Aorta (tissue), 5 donors: ENCODE measurements at places on chromosomes 11 and 22. TPM values are rescaled to one million over a fixed set of nuclear protein-coding genes. Genes with fewer than 3 reads are reported as not detected.
A peak's percentile ranks its signal among the peaks of the same experiment; 100 is the strongest.

Gene DRD4
- total RNA-seq = 1.3 TPM

Gene ABCG4
- total RNA-seq = 0.45 TPM

Gene SPTBN2
- total RNA-seq = 1.7 TPM

Gene SMDT1
- 62.9 TPM for total RNA-seq

Gene PRG3
- not detected for total RNA-seq

Gene DCDC1
- 0.51 TPM for total RNA-seq

Gene OR51B5
- total RNA-seq = 0.71 TPM

Gene OR6T1
- not detected for total RNA-seq

Gene OR5P2
- not detected for total RNA-seq

Gene MMP8
- total RNA-seq = 0.60 TPM

Gene C1QTNF5
- 88.2 TPM for total RNA-seq

DNA sequence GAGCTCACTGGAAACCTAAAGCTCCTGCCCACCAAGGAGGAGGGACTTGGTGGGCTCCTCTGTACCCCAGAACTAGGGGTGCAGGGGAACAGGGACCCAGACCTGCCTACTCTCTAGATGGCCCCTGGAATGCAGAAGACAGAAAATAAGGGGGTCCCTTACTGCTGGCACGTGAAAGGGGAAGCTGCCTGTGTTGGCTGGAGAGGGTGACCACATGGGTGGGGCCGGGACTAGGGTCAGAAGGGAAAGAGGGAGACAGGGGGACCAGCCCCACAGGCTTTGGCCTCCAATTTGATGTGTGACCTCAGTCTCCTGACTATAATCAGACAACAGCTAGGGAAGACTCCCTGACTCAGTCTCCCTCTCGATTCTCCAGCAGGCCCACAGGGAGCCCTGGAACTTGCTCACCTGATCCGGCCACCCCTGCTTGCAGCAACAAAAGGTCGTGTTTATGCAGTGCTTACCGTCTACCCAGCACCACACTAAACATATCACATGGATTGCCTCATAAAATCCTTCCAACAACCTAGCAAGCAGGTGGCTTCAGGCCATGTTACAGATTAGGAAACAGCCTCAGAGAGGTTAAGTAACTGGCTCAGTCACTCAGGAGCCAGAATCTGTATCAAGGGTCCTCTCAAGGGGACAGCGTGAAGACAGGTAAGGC lies 10.2 kb downstream of the ARAP1 start:
- H3K27ac ChIP-seq = no peak overlapping the region
- H3K4me3 ChIP-seq = no peak overlapping the region
- peaks cover 2% of the 10 kb centered on the region for H3K4me1 ChIP-seq
- H3K36me3 ChIP-seq = no peaks in the 10 kb centered on the region
- DNase-seq = no peak

DNA sequence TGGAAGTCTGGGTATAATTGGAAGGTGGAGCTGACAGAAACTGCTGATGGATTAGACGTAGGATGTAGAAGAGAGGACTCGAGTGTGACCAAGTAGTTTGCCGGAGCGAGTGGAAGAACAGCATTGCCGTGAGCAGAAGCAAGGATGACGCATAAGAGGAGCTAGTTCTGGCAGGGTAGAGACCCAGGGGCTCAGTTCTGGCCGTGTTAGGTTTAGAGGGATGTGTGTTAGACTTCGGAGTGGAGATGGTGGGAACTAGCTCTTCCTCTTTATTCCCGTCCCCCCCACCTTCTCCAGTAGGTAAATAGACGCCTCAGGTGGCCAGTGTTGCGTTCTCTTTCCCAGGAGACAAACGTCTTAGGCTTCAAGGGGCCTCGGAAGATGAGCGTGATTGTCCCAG lies 19.1 kb downstream of the TUB start:
- no peak overlapping the region for H3K4me3 ChIP-seq
- no peaks in the 10 kb centered on the region for H3K27me3 ChIP-seq
- no peak for DNase-seq
- H3K4me1 ChIP-seq = no peaks in the 10 kb centered on the region
- no peak overlapping the region for H3K27ac ChIP-seq
- no peaks in the 10 kb centered on the region for H3K36me3 ChIP-seq

- DNase-seq = peak; percentile 57
- H3K4me3 ChIP-seq = no peak overlapping the region
- no peak overlapping the region for H3K27ac ChIP-seq
- no peaks in the 10 kb centered on the region for H3K36me3 ChIP-seq
- no peaks in the 10 kb centered on the region for H3K4me1 ChIP-seq
These were observed 15.4 kb upstream of the MPPED1 start for GRCh38 chr22:43396321-43396933.

- no peak overlapping the region for H3K27ac ChIP-seq
- no peaks in the 10 kb centered on the region for H3K27me3 ChIP-seq
- peaks cover 2% of the 10 kb centered on the region for H3K4me1 ChIP-seq
- no peaks in the 10 kb centered on the region for H3K36me3 ChIP-seq
These were observed 12.2 kb upstream of the MRPL17 start for GRCh38 chr11:6695377-6695776.

DNA sequence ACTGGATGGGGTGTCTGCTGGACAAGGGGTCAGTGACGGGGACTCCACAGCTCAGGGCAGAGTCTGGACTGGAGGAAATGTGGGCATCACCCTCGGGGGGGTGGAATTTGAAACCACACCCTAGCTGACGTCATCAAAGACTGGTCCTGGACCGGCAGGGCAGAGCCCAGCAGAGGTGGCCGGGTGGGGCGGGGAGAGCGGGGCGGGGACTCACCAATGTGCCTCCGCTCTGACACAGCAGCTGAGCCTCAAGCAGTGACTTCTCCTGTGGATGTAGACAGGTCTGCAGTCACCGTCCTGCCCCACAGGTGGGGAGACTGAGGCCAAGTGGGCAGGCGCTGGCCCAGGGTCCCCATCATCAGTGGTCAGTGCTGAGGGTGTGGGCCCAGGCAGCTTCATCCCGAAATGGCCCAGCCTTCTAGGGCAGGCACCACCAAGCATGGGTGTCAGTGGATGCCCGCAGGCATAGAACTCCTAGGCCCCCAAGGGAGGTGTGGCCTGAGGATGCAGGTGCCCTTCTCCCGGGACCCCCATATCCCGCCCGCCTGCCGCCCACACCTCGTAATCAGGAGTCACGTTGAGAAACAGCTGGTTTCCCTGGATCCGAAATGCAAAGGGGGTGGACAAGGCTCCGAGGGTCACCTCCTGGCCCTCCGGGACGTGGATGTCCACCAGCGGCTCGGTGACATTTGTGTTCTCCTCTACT lies 603 bp downstream of the CDHR5 start:
- no peaks in the 10 kb centered on the region for H3K4me1 ChIP-seq
- DNase-seq = no peak
- H3K27me3 ChIP-seq = no peaks in the 10 kb centered on the region
- H3K4me3 ChIP-seq = no peak overlapping the region
- H3K36me3 ChIP-seq = no peaks in the 10 kb centered on the region

GRCh38 chr11:70575396-70576060 lies 177.2 kb downstream of the CTTN start:
- H3K4me1 ChIP-seq = no peaks in the 10 kb centered on the region
- H3K27ac ChIP-seq = no peak overlapping the region
- no peaks in the 10 kb centered on the region for H3K36me3 ChIP-seq
